ENCODE measurements at places on chromosomes 11 and 22.

DNA sequence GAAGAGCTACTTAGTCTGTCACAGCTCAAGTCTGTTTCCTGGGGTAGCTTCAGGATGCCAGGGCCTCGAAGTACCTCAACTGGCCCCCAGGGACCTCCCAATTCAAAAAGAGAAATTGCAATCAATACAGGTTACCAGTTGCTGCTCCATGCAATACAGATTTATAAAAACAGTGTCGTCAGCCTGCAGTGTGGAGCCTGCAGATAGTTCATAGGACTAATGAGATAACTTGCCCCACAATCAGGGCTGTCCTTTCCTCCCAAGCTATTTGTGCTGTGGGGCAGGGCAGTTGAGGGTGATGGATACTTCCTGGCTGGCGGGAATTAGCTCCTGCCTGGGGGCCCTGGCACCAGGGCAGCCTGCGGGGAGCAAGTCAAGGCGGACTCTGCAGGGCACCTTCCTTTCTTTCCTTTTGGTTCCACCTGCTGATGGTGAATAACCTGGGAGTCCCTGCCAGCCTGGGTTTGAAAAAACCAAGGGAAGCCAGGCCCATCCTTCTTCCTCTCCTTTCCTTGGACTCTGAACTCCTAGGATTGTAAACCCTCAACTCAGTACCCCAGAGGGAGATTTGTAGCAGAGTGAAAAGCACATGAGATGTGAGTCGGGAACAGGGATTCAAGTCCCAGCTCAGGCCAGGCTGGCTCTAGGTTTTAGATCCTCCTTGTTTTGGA lies 216.6 kb downstream of the CEP164 start:
- no peak for DNase-seq

GRCh38 chr11:100923555-100923954 lies 206.1 kb downstream of the PGR start:
- no peak for DNase-seq

GRCh38 chr11:11584530-11584810 lies 37.3 kb downstream of the GALNT18 start:
- no peak for DNase-seq

GRCh38 chr11:33256813-33257159 lies 395 bp upstream of the HIPK3 start:
- DNase-seq = no peak

- DNase-seq = peak; percentile 26
Measured at GRCh38 chr11:78040691-78041379, 17.8 kb upstream of the KCTD14 start.

- no peak for DNase-seq
Measured at GRCh38 chr22:46082633-46083032, 67.7 kb upstream of the PPARA start.

All from activated CD4-positive, alpha-beta T cell treated with anti-CD3 and anti-CD28 coated beads for 48 hours (primary cell).